Endodermal cell (in vitro differentiated cells): ENCODE measurements at places on chromosomes 11 and 22. TPM values are rescaled to one million over a fixed set of nuclear protein-coding genes. Genes with fewer than 3 reads are reported as not detected.

DNA sequence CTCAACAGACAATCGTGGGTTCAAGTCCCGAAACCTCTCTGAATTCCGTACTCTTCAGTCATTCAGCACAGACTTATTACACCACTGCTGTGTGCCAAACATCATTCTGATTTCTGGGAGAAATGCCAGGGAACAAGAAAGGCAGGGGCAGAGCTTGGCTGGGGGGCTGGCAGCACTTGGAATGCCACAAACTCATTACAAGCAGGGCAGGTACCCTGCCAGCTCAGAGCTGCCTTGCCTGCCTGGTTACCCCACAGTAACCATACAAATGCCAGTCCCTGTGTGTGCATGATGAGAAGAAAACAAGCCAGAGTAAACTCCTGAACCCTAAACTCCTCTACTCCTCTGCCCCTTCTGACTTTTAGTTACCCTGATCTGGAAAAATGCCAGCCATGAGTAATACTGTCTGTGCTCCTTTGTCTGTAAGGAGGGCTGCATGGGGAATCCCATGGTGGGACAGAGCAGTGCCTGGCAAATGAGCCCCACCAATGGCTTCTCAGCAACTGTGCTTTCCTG, 6.9 kb upstream of the RAD9A start:
- no peaks in the 10 kb centered on the region for H3K4me1 ChIP-seq
- no peak overlapping the region for H3K27ac ChIP-seq

Gene OR52N2
- not detected in 3 replicates for total RNA-seq

- peaks cover 6% of the 10 kb centered on the region for H3K4me1 ChIP-seq
- peak; percentile 85 for DNase-seq
- H3K36me3 ChIP-seq = no peaks in the 10 kb centered on the region
- no peak within 1 kb of the TSS for H3K27ac ChIP-seq
- H3K27me3 ChIP-seq = no peaks in the 10 kb centered on the region
- no peak within 1 kb of the TSS for H3K4me3 ChIP-seq
Observed at GRCh38 chr22:39959640-39960447, at the start of gene TMA7B. TMA7B (plus strand) TSS chr22:39960397; CDS start chr22:39964375, 3,978 bp downstream.

- no peaks in the 10 kb centered on the region for H3K36me3 ChIP-seq
- H3K27ac ChIP-seq = no peak overlapping the region
- H3K27me3 ChIP-seq = no peaks in the 10 kb centered on the region
- peaks cover 18% of the 10 kb centered on the region for H3K4me1 ChIP-seq
- DNase-seq = no peak
- H3K4me3 ChIP-seq = no peak overlapping the region
Observed at GRCh38 chr11:36452961-36453360, 57.1 kb downstream of the TRAF6 start.
